ENCODE measurements at places on chromosomes 6 and 20. TPM values are rescaled to one million over a fixed set of nuclear protein-coding genes. Genes with fewer than 3 reads are reported as not detected.

PACRG gene
- total RNA-seq = 0.81 TPM

AIF1 gene
- not detected for total RNA-seq

ZNF341 gene
- 4.3 TPM for total RNA-seq

POM121L2 gene
- total RNA-seq = not detected

ZNF311 gene
- total RNA-seq = 1.2 TPM

TCP11 gene
- total RNA-seq = not detected

IDH3B gene
- total RNA-seq = 139 TPM

KAT14 gene
- total RNA-seq = 2.6 TPM

TNXB gene
- total RNA-seq = 0.03 TPM

CD83 gene
- total RNA-seq = 0.73 TPM

OPRM1 gene
- not detected for total RNA-seq

PNLDC1 gene
- total RNA-seq = not detected

ANKEF1 gene
- 6.8 TPM for total RNA-seq

- no peak for DNase-seq
These were observed 31.8 kb downstream of the ZNF831 start for GRCh38 chr20:59195316-59195993.

- DNase-seq = peak; percentile 97
These were observed 37.0 kb downstream of the BCKDHB start for GRCh38 chr6:80143419-80143937.

DNA sequence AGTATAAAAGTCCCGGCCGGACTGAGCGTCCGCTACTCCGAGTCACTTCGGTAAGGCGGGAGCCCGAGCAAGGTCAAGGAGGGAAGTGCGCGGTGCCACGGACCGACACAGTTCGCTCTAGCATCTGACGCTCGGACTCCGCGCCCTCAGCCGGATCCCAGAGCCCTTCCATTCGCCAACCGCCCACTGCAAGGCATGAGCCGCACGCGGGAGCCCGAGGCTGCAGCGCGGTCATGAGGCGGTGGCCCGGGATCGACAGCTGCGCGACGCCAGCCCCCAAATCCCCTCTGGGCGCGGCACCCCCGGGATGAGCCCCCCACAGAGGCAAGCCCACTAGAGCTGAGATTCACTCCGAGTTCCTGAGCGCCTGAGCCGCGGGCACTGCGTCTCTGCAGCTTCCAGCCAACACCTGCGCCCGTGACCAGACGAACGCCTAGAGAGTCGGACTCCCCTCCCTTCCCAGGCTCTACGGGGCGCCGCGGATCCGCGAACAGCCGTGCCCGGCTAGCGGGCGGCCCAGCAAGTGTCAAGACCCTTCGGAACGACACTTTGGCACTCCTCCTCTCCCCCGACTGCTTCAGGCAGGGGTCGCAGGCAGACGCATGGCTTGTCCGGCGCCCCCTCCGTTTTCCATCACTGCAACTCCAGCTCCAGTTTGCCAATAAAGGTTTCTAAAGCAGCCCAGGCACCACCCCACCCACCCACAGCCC lies 725 bp upstream of the ISM1 start:
- no peak for DNase-seq

GRCh38 chr20:22489626-22490286 lies 94.6 kb downstream of the FOXA2 start:
- DNase-seq = no peak

- DNase-seq = no peak
These were observed 280.4 kb downstream of the PACRG start for GRCh38 chr6:163008186-163008585.

GRCh38 chr6:16476861-16477260 lies 238.5 kb downstream of the GMPR start:
- no peak for DNase-seq

DNA sequence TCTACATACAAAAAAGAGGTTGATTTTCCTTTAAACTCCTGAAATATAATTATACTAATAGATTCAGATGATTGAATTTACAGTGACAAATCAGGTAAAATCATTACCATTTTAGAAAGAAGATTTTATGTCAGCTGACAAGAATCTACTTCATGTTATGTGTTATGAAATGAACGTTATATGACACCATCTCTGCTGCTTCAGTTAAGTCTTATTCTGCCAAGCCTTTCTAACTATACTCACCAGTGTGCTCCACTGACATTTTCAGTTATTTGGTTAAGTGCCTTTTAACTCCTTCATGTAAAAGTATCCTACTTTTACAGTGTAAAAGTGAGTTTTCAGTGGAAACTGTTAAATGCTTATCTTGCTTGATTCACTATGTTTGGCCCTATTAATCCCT lies 80.4 kb downstream of the RWDD2A start:
- DNase-seq = no peak

DNA sequence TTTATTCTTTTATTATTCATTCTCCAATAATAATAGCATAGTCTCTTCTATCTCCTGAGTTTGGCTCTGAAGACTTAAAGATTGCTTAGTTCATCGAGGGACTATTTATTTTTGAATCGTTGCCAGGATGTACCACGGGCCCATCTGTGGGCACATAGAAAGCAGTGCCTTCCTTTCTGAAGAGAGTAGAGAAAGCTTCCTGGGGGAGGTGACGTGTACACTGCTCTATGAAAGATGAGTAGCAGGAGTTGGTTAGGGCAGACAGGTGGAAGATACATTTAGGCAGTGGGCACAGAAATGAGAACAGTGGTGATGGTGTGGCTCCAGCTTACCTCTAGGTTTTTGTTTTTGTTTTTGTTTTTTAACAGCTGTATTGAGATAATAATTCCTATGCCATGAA lies 98.4 kb downstream of the CDKAL1 start:
- DNase-seq = peak; percentile 5

DNA sequence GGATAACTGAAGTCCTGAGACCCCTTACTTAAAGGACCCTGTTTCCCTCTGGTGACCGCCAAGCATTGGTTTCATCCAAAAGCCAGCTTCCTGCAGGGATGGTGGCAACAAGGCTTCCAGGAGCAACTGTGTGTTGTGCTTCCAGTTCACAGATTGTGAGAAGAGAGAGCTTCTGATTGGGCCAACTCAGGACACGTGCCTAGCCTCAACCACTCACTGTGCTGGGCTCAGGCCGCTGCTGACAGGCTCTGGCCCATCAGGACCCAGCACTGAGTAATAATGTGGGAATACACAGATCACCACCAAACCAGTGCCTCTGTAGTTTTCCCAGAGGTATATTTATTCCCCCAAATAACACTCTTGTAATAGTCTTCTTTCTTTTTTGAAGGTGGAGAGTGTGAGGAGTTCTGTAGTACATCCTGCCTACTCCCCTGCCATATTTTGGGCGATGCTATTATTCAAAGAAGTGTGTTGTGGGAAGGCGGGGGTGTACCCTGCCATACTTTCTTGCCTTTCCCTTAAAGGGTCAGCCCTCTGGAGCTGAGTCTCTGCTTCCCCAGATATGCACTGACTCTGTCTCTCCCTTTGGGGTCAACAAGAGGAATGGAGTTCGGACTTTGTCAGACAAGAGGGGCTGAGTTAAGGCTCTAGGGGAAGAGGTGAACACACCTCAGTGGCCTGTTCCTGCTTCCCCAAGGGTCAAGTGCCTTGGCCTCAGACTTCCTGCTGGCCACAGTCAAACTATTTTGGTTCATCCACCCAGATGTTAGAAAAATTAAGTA lies 23.2 kb downstream of the PPP1R16B start:
- DNase-seq = no peak

- no peak for DNase-seq
These were observed 9.0 kb downstream of the PAK5 start for GRCh38 chr20:9829835-9830234.

- no peak for DNase-seq
These were observed 2.4 kb downstream of the PGM3 start for GRCh38 chr6:83190626-83191025.

- DNase-seq = no peak
These were observed 218.7 kb upstream of the FERMT1 start for GRCh38 chr20:6341491-6341890.

DNA sequence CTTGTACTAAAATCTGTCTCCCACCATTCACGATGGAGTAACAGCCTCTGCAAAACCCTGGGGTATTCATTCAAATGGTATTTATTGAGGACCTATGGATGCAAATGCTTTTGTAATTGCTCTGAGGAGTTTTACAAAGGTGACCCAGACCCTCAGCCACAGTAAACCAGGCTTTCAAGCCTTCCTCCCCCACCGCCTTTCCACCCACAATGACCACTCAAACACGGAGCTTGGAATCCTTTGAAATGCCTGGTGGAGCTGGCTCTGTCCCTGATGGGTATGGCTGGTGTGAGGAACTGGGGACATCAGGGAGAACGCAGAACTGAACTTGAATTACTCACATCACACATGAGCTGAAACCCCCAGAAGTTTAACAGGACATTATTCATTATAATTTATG lies 246.4 kb downstream of the CDH26 start:
- DNase-seq = no peak

DNA sequence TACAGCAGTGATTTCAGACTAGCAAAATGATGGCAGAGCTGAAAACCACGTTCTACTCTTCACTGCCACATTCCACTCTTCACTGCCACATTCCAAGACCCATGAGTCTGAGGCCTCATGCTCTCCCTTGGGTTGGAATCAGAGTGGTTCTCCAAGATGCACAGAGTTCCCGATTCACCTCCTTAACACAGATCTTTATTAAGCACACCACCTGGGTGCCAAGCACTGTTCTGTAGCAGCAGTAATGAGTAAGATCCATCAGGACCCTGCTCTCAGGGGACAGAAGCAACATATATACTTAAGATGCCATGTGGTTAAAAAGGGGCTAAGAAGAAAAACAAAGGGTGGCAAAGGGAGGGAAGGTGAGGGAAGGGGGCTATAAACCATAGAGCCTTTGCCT lies 26.9 kb downstream of the TSHZ2 start:
- no peak for DNase-seq

DNA sequence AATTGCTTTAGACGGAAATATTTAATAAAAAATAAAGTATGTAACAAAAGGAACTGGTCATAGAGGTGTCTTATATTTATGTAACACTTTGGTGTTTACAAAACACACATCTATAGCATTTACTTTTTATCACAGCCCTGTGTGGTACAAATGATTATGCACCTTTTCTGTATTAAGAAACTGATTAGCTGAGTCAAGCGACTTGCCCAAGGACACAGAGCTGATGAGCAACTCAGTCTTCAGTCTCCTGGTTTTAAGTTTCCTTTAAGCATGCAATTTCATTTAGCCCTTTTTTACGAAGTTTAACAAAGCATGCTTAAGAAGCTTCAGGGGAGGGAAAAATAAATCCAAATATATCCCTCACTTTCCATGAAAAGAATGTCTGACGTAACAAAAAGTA lies 2.5 kb downstream of the DCDC2 start:
- no peak for DNase-seq

All from HT-29 (cell line).